ENCODE measurements at places on chromosomes 3 and 15.

GRCh38 chr15:93066834-93067648, 22.0 kb downstream of the RGMA start:
- DNase-seq, result no peak

DNA sequence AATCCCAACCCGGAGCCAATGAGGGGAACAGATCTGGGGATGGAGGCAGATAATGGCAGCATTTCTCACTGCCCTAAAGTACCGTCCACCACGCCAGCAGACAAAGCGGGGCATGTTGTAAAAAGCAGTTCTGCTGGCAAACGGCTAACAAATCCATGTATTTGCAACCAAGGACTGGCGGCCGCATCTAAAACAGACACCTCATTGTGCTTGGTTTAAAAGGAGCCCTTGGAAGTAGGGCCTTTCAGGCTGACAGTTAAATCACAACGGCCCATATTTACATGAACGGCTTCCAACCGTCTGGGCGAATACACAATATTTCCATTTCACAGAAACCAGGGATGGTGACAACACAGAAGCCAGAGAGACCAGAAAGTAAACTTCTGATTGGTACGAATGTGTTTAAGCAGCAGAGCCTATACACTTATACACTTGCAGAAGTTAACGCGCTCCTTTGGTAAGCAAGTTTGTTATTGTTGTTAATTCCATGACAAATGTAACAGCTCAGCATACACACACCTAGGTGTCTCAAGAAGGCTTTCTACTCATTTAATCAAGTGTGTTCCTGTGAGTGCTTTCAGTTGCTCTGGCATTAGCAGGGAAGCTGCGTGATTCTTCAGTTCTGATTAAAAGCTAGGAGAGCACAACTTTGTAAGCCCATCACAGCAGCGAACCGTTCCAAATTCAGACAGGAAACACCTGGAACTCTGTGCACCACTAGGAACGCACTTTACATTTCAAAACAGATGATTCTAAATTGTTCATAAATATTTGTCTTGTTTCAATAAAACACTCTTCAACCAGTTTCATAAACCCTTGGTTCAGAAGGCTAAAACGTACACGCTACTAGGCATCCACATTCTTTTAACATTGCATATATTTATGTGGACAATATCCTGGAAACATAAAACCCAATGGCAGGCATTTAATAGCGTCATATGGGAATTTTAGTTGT, 112.9 kb downstream of the PDZRN3 start:
- DNase-seq, result peak; percentile 90

- no peak for DNase-seq
These were observed 15.3 kb downstream of the TMEM266 start for GRCh38 chr15:76075046-76075445.

- DNase-seq, result no peak
These were observed 37.7 kb upstream of the BCHE start for GRCh38 chr3:165874663-165875489.

GRCh38 chr15:95975212-95975611, 355.3 kb upstream of the NR2F2 start:
- no peak for DNase-seq

DNA sequence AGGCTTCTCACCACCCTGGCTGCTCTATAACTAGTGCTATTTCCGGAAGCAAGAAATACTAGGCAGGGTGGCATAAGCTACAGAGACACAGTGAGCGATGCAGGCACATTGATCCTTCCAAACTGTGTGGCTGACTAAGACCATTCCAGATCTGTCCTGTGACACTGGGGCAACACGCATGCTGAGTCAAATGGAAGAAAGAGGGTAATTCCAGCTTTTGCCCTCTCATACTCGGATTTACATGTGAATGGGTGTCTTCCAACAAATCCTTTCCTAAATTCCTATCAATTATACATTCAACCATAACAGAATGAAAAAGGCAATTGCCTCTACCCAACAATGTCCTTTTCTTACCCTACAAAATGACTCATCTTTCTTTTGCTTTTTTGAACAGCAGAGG, 5.1 kb downstream of the FSIP1 start:
- no peak for DNase-seq

- no peak for DNase-seq
These were observed 2.0 kb downstream of the MGLL start for GRCh38 chr3:127820221-127820825.

DNA sequence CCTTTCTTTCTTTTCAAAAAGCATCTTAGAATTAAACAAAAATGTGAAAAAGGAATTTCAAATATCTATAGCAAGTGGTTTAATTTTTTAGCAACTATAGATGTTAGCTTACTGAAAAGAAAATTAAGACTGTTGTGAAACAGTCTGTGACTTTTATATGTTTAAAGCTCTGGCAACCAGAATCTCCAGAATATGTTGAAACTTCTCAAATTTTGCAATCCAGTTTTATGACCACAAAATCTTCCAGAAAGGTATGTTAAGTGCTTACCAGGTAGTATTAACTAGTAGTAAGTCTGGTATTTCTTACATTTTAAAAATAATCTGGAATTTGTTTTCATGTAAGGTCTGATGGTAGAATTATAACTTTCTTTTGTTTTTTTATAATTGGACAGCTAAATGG, 235.0 kb downstream of the SLC9A9 start:
- DNase-seq, result no peak

DNA sequence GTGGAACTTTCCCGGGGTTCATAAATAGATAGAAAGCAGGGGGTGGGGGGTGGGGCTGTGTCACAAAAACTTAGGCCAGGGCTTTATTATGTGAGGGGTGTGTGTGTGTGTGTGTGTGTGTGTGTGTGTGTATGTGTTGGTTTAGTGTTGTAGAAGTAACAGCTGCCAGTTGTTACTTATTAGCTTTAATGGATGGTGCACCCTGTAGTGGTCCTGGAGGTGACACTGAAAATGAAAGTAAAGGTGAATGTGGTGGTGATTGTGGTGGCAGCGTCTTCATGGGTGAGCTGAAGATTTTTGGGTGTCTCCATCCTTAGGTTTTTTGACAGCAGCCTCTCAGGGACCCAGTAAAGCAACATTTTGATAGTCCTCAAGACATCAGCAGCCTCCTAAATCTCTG, 449.9 kb downstream of the PDCD6IP start:
- no peak for DNase-seq

DNA sequence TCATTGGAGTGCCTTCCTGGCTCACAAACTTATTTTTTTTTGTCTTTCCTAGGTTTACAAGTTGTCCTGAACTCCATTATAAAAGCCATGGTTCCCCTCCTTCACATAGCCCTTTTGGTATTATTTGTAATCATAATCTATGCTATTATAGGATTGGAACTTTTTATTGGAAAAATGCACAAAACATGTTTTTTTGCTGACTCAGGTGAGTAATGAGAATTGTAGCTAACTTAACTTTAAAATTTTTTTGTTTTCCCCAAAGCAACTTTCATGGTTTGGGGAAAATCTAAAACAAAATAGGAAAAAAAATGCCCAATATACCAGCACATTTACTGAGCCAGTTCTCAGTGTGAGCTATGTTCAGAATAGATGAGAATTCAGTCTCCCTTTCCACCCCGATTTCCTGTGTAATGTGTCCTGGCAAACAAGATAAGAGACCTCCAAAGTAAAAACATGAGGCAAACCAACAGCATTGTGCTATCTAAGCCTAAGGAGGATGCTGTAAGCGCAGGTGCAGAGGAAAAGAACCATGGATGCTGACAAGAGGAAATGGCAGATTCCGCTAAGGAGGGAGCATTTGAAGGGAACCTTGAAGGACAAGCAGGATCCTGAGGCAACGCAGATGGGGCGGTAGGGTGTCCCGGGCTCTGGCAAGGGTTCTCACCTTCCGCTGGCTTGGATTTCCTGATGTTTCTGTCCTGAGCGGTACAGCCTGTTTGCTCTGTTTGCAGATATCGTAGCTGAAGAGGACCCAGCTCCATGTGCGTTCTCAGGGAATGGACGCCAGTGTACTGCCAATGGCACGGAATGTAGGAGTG, 171.4 kb downstream of the CACNA1D start:
- DNase-seq, result no peak

GRCh38 chr3:150543531-150543930, 2.8 kb downstream of the SERP1 start:
- no peak for DNase-seq

- peak; percentile 88 for DNase-seq
These were observed 25.2 kb downstream of the ARPP21 start for GRCh38 chr3:35664460-35664919.

- DNase-seq, result peak; percentile 62
These were observed 5.9 kb downstream of the NUP210 start for GRCh38 chr3:13414040-13414729.

DNA sequence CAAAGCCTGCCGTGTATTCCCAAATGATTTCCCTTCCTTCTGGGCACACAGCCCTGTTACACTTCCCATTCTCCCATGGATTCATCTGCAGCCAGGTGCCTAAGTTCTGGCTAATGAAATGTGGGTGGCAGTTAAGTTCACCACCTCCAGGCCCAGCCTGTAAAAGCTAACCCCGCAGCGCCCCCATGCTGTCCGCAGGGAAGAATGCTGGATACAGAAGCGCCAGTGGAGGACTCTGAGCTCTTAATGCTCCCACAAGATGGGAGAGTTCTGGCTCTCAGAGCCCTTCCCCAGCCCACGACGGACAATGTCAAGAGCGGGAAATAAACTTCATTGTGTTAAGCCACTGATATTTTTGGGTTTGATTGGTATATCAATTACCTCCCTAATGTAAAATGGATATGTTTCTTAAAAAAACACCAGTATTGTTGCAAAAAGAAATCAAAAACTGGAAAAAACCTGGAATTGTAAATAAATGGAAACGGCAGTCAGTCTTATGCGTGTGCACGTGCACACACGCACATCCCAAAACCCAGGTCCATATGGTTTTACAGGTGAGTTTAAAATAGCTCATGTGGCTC, 37.7 kb upstream of the FGD5 start:
- no peak for DNase-seq

All from pons (tissue), 1 donor.